Pancreas (tissue), 10 donors: ENCODE measurements at places on chromosomes 2 and 18.

DNA sequence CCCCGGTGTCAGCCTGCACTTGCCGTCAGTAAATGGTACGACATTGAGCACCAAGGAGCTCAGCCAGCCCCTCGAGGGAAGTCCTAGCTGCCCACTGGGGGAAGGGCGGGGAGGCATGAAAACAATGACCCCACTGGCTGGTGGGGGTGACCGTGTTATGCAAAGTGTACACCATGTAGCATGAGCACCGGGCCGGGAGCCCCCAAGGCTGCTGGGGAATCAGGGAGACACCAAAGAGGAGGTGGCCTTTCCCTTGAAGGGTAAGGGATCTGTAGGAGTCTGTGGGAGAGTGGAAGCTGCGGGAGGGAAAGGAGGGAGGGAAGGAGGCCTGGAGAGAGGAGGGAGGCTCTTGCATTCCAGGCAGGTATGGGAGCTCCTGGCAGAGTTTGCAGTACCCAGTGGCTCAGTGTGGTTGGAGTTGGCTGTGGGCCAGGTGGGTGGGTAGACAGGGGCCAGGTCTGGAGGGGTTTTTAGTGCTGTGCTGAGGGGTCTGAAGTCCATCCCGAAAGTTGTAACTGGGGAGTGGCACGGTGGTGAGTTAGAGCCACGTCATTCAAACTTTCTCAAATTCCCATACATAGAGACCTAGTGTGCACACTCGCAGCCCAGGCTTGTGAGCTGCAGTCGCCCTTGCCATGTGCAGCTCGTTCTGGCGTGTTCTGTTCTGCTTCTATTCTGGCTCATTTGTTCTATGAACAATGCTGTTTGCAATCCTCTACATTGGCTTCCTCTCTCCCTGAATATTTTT, 22.4 kb downstream of the RRM2 start:
- H3K27ac ChIP-seq, result no peak overlapping the region
- H3K36me3 ChIP-seq, result no peaks in the 10 kb centered on the region
- H3K4me1 ChIP-seq, result no peaks in the 10 kb centered on the region
- no peaks in the 10 kb centered on the region for H3K27me3 ChIP-seq
- no peak overlapping the region for H3K4me3 ChIP-seq

- H3K27ac ChIP-seq, result no peak overlapping the region
- no peak for DNase-seq
- no peaks in the 10 kb centered on the region for H3K4me1 ChIP-seq
- no peaks in the 10 kb centered on the region for H3K27me3 ChIP-seq
- no peak overlapping the region for H3K4me3 ChIP-seq
Observed at GRCh38 chr2:14530506-14530905, 102.0 kb upstream of the LRATD1 start.

DNA sequence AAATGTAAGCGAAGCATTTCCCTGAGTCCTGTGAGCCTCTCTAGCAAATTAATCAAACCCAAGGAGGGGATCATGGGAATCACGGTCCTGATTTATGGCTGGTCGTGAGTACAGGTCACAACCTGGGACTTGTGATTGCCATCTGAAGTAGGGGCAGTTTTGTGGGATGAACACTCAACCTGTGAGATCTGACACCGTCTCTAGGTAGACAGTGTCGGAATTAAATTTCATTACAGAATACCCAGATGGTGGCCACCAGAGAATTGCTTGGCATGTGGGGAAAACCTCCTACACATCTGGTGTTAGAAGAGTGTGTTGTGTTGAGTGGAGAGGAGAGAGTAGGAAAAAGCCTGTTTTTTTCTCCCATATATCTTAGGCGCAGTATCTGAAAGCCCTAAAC, 12.5 kb downstream of the CAPN14 start:
- no peaks in the 10 kb centered on the region for H3K27me3 ChIP-seq
- H3K4me1 ChIP-seq, result no peaks in the 10 kb centered on the region
- DNase-seq, result no peak
- H3K36me3 ChIP-seq, result no peaks in the 10 kb centered on the region

- no peaks in the 10 kb centered on the region for H3K4me1 ChIP-seq
- peak within 1 kb of the TSS; percentile 97 for H3K27ac ChIP-seq
- DNase-seq, result peak; percentile 100
Observed at GRCh38 chr18:56638232-56639103, at the start of gene TXNL1. TSS of gene TXNL1 (minus strand) at chr18:56638592. CDS start at chr18:56638440, 152 bp downstream.

DNA sequence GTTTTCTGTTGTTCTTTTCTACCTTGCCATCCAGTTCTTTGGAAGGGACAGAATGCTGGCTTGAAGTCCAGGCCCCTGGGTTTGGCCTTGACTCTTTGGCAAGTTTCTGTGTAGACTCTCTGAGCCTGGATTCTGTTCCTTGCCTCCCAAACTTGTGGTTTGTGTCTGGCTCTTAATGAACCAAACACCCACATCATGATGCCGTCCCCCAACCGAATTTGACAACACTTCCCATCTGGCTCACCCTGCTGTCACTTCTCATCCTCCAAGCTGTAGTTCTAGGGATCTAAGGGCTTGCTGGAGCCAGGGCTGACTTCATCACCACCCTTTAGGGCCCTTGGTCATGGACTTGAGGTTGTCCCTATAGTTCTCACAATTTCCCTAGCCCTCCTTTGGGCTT, 68.9 kb upstream of the CELF4 start:
- H3K27me3 ChIP-seq, result no peaks in the 10 kb centered on the region
- no peak overlapping the region for H3K4me3 ChIP-seq
- H3K36me3 ChIP-seq, result no peaks in the 10 kb centered on the region
- no peak overlapping the region for H3K27ac ChIP-seq
- no peak for DNase-seq

DNA sequence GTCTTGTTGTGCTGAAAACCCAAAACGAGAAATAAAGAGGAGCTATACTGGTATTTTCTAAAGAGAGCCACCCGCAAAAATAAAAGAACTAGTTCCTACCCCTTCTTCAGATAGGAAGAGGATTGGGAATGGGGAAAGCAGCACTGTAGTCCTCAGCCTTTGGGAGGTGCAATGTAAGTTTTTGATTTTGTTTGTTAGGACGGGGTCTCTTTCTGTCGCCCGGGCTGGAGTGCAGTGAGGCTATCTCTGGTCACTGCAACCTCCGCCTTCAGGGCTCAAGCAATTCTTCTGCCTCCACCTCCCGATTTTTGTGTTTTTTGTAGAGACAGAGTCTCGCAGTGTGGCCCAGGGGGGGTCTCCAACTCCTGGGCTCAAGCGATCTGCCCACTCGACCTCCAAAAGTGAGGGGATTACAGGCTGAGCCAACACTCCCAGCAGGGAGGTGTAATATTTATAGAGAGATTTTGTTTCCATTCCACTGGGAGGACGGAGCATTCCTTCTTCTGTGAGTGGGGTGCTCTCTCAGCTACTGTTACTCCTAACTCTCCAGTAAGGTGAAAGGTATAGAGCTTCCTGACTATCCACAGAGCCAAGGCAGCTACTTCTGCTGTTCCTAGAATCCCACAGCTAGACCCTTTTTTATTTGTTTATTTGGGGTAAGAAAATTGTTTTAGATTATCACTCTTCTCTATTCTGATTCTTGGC, 13.1 kb upstream of the GULP1 start:
- H3K4me3 ChIP-seq, result no peak overlapping the region
- H3K4me1 ChIP-seq, result peaks cover 7% of the 10 kb centered on the region
- DNase-seq, result no peak
- H3K36me3 ChIP-seq, result no peaks in the 10 kb centered on the region
- H3K27me3 ChIP-seq, result no peaks in the 10 kb centered on the region

DNA sequence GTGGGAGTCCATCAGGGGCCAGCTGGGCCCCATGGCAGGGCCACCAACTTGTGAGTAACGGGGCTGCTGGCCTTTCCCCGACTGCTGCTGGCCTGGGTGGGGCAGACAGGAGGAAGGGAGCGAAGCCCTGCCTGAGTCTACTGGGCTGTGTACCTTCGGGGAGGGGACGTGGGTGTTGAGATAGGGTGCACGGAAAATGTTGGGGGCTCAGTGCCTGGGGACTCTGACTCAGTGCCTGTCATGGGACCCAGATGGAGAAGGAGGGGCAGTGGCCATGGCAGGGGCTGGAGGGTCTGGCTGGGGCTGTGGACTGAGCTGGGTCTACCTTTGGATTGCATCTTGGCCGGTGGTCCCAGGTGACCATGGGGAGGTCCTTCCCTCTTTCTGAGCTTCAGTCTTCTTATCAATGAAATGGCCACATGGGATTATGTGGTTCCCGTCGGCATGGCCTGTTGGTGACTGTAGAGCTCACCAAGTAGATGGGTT, 4.0 kb downstream of the SLC4A3 start:
- H3K27me3 ChIP-seq, result no peaks in the 10 kb centered on the region
- no peak for DNase-seq
- H3K36me3 ChIP-seq, result no peaks in the 10 kb centered on the region

DNA sequence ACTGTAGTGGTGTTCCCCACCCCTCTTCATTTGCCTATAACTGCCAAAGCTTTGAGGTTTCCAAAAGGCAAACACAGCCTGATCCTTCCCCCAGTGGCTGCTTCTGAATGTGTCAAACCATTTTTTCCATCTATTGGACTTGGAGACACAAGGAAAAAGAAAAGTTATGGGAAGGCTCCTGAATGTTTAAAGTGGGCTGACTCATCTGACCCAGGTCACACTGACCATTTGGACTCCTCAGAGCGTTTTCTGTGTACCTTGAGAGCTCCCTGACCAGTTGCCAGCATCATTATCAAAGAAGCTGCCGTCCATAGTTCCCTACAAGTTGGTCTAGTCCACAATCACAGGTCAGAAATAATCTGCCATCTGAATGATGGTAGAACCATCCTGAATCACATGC, 123.4 kb upstream of the COL3A1 start:
- no peaks in the 10 kb centered on the region for H3K4me1 ChIP-seq
- H3K27me3 ChIP-seq, result no peaks in the 10 kb centered on the region
- H3K27ac ChIP-seq, result no peak overlapping the region
- no peak for DNase-seq
- H3K36me3 ChIP-seq, result no peaks in the 10 kb centered on the region

DNA sequence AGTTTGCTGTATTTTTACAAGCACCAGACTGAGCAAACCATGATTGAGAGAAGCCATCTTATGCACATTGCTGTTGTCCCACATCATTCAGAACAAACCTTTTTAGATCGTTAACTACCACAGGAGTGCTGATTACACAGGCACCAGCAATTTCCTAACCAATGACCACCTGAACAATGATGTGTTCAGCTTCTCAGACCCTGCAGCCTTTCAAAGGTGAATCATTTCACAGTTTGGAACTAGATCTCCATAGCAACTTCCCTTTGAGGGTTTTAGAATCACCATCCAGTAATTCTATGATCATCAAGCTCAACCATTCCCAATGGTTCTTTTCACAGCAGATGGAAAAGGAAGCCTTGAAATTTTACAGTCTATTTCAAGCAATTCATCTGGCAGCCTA, 71.4 kb downstream of the OLA1 start:
- H3K36me3 ChIP-seq, result no peaks in the 10 kb centered on the region
- no peak overlapping the region for H3K27ac ChIP-seq
- no peaks in the 10 kb centered on the region for H3K4me1 ChIP-seq
- H3K4me3 ChIP-seq, result no peak overlapping the region
- no peaks in the 10 kb centered on the region for H3K27me3 ChIP-seq

- H3K4me3 ChIP-seq, result no peak overlapping the region
- H3K36me3 ChIP-seq, result no peaks in the 10 kb centered on the region
- no peak overlapping the region for H3K27ac ChIP-seq
Observed at GRCh38 chr18:58928386-58928785, 63.7 kb downstream of the ZNF532 start.

GRCh38 chr18:74797577-74798151, 200.0 kb downstream of the ZNF407 start:
- peak overlapping the region; percentile 17 for H3K4me3 ChIP-seq
- no peak for DNase-seq
- no peaks in the 10 kb centered on the region for H3K36me3 ChIP-seq

DNA sequence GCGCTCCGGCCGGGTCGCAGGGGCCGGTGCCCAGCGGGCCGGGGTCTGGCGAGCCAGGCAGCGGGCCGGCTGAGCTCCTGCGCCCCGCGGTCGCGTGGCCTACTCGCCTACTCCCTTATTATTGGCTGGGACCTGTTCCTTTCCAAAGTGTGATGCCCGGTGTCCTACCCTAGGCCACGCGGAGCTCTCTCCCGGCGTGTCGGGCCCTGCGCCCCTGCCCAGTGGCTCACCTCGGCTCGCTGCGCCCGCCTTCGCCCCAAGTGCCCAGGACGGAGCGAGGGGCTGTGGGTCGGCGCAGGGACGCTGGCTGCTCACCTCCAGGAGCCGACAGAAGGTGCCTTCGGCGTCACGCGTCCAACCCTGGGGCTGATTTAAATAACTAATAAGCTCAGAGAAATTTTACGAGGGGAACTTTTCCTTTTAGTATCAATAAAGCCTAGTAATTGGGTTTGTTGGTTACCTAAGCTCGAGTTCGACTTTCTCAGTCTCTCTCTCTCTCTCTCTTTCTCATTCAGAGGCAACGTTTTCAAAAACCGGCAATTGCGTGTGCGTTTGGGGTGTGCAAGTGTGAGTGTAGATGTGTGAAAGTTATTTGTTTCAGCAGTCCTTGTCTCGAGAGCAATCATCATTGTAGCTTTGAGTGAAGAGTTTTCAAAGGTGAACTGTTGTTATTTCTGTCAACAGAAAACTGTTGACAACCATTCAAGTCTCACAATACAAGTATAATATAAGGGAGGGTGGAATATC, 7.0 kb upstream of the SATB2 start:
- H3K36me3 ChIP-seq, result no peaks in the 10 kb centered on the region
- peak; percentile 57 for DNase-seq
- no peaks in the 10 kb centered on the region for H3K4me1 ChIP-seq
- no peak overlapping the region for H3K27ac ChIP-seq

GRCh38 chr2:142280831-142281230, 150.0 kb upstream of the LRP1B start:
- H3K4me1 ChIP-seq, result no peaks in the 10 kb centered on the region
- no peak overlapping the region for H3K4me3 ChIP-seq
- H3K36me3 ChIP-seq, result no peaks in the 10 kb centered on the region

DNA sequence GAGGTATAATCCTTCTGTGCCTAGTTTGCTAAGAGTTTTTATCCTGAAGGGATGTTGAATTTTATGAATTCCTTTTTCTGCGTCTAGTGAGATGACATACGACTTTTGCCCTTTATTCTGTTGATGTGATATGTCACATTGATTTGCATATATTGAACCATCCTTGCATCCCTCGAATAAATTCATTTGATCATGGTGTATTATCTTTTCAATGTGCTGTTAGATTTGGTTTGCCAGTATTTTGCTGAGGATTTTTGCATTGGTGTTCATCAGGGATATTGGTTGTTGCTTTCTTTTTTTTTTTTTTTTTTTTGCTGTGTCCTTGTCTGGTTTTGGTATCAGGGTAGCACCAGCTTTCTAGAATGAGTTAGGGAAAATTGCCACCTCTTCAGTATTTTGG, 9.1 kb downstream of the GCC2 start:
- no peaks in the 10 kb centered on the region for H3K36me3 ChIP-seq
- no peak overlapping the region for H3K27ac ChIP-seq
- H3K4me3 ChIP-seq, result no peak overlapping the region
- H3K27me3 ChIP-seq, result no peaks in the 10 kb centered on the region

GRCh38 chr2:162241571-162241970, 1.7 kb downstream of the FAP start:
- no peaks in the 10 kb centered on the region for H3K4me1 ChIP-seq
- no peak for DNase-seq
- no peaks in the 10 kb centered on the region for H3K27me3 ChIP-seq
- no peak overlapping the region for H3K27ac ChIP-seq
- H3K4me3 ChIP-seq, result no peak overlapping the region
